ENCODE measurements at places on chromosomes 4 and X. TPM values are rescaled to one million over a fixed set of nuclear protein-coding genes. Genes with fewer than 3 reads are reported as not detected.

Gene TMSB15B
- total RNA-seq, result 9.0 TPM

Gene HDAC8
- 47.0 TPM for total RNA-seq

Gene CFI
- not detected for total RNA-seq

Gene ARHGAP36
- not detected for total RNA-seq

Gene NIPAL1
- 1.1 TPM for total RNA-seq

Gene GATA1
- total RNA-seq, result not detected

Gene DMP1
- total RNA-seq, result not detected

Gene SHOX
- not detected for total RNA-seq

Gene BST1
- 0.32 TPM for total RNA-seq

Gene TCEAL5
- not detected for total RNA-seq

Gene ALB
- not detected for total RNA-seq

Gene AFP
- total RNA-seq, result not detected

Gene NLGN3
- total RNA-seq, result 1.3 TPM

Gene NMU
- total RNA-seq, result not detected

Gene SYNPO2
- total RNA-seq, result 0.10 TPM

Gene NLRP2B
- not detected for total RNA-seq

Gene ARR3
- total RNA-seq, result not detected

Gene JAKMIP1
- total RNA-seq, result 0.17 TPM

Gene FAM241A
- 0.79 TPM for total RNA-seq

Gene F8A3
- total RNA-seq, result 14.8 TPM

Gene GPAT3
- 1.0 TPM for total RNA-seq

Gene ZFP92
- 1.6 TPM for total RNA-seq

Gene FRG2
- total RNA-seq, result not detected

Gene USP26
- total RNA-seq, result not detected

Gene PDE6B
- total RNA-seq, result 15.1 TPM

Gene VCX3B
- not detected for total RNA-seq

Gene SLC34A2
- total RNA-seq, result not detected

Gene THAP9
- total RNA-seq, result 6.8 TPM

Gene SPARCL1
- not detected for total RNA-seq

Gene UCHL1
- total RNA-seq, result 0.47 TPM

Gene NUDT10
- total RNA-seq, result 0.36 TPM

Measured in B cell (primary cell).